Stimulated activated CD4-positive, alpha-beta T cell treated with anti-CD3 and anti-CD28 coated beads, Interleukin-15, amount 100 ng/mL, for 1 hour (primary cell): ENCODE measurements at places on chromosomes 2 and 18.

GRCh38 chr2:26772064-26773001 lies 8.2 kb downstream of the SLC35F6 start:
- DNase-seq = no peak

- no peak for DNase-seq
These were observed 214.6 kb downstream of the SETBP1 start for GRCh38 chr18:44895176-44895798.

GRCh38 chr2:168703926-168704325 lies 98.5 kb upstream of the NOSTRIN start:
- DNase-seq = no peak

DNA sequence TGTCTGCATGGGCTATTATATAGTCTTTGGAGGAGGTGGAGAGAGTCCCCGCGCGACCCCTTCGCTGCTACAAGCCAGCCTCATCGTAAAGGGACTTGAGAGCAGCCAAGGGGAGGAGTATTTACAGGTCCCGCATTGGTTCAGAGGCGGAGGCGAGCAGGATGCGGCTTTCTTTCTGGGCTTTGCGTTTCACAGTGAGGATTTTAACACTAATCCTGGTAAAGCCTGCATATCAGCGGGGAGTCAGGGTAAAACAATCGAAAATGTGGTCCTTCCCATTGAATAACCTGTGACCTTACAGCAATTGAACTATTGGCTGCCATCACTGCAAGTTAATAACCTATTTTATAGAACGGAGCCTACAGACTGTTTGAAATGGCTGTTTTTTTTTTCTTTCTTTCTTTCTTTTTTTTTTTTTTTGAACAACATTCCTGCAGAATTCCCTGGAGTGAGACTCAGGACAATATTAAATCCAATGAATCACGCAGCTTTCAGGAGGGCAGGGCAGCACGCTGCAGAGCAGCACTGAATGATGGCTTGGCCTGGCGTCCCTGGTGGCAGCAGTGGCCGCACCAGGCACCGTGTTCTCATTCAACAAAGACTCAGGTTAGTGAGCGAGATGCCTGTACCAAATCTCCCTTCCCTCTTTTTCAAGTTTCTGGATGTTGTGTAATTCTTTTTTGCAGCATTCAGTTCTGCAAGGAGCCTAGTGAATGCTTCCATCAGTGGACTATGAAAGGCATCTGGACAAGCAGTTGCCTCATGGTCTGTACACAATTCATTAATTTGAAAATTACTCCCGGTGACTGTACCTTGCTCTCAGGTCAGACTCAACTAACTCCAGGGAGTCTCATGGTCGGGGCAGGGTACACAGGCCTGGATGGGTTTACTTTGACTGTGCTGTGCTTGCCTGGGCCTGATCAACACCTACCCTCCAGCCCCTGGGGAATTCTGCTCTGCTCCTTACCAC lies 19.8 kb downstream of the SMIM21 start:
- no peak for DNase-seq

GRCh38 chr2:98029718-98030222 lies 34.0 kb upstream of the TMEM131 start:
- DNase-seq = no peak

DNA sequence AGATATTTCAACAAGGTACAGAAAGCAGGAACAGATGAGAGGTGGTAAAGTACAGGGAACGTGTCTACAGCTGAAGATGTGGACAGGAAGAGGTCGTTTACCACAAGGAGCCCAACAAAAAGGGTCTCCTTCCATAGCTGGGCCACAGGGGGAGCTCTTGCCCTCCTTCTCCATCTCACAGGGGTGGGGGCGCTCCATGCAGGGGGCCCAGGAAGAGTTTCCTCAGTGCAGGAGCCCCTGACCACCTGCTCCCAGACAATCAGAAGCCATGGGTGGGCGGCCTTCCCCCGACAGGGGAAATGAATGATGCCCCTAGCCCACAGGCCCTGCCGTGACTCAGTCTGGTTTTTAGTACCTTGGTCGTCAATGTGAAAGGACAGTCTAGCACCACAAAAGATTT lies 163.6 kb upstream of the ZNF516 start:
- DNase-seq = no peak

DNA sequence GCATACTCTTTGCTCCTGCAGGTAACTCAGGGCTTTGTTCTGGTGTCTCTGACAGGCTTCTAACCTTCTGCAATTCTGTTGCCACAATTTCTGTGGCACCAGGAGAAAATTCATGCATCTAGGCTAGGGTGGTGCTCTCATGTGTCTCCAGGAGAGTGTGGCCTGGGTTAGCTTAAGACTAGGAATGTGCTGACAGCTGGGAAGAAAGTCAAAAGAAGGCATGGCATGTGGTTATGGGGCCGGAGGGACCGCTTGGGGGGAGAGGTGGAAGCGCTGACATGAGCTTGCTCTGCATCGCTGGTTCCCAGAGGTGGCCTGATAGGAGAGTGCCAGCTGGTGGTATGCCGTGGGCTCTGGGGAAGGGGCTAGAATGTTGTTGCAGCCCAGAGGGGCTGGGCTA lies 173.3 kb upstream of the TNP1 start:
- DNase-seq = no peak

DNA sequence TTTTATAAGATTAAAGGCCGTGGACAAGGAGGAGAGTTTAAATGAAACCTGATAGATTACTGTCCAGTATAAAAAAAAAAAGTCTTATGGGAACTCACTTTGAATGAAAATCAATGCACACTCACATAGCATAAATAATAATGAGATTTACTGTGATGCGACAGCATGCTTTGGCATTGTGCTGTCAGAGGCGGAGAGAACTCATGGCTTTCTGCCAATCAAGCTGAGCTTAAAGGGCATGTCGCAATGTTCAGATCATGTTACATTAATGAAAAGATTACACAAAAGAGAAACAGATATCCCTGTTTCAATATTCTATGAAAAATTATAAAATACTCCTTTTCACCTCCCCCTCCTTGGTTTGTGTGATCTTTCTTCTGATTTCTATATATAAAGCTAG lies 310.8 kb downstream of the ERBB4 start:
- DNase-seq = no peak

GRCh38 chr2:48983551-48983950 lies 170.8 kb downstream of the FSHR start:
- DNase-seq = no peak

GRCh38 chr2:9993488-9994165 lies 42.1 kb downstream of the GRHL1 start:
- DNase-seq = no peak

- DNase-seq = no peak
These were observed 27.4 kb downstream of the MAL start for GRCh38 chr2:95052804-95053479.

GRCh38 chr18:58362829-58363271 lies 266.0 kb downstream of the ALPK2 start:
- no peak for DNase-seq

GRCh38 chr2:129658430-129658829 lies 321.0 kb upstream of the RAB6C start:
- no peak for DNase-seq

DNA sequence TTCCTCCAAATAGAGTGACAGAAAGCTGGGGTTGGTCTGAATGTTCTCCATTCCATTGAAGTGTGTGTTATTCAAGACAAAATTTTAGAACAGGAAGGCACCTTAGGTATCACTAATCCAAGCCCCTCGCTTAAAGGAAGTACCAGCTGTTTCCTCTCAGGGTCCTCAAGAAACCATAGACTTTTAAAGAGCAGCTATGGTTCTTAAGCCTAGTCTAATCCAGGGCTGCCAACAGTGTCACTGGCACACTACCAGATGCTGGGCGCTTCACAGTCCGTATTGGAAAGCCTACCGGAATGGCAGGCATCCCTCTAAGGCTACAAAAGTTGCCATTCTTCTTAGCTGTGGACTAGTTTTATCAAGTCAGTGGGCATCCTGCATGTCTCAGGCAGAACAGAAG lies 1.9 kb downstream of the NEMP2 start:
- DNase-seq = no peak

- DNase-seq = no peak
These were observed 686 bp upstream of the PNO1 start for GRCh38 chr2:68157002-68157401.

DNA sequence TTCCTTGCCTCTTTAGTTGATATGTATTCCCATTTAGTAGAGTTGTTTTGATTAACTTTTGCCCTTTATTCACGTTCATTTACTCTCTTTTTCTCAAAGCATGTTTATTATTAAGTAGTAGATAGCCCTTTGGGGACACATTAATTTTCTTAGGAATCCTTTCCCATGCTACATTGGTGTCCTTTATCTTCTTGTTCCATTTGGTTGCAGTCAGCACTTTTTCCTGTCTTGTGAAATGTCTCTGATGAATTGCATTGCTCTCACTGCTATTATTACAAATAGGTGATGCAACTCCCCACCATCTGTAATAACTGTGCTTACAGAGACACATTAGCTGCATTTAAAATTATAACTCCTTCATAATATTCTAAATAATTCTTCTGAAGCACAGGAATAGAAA lies 428.5 kb upstream of the CNTNAP5 start:
- DNase-seq = no peak

DNA sequence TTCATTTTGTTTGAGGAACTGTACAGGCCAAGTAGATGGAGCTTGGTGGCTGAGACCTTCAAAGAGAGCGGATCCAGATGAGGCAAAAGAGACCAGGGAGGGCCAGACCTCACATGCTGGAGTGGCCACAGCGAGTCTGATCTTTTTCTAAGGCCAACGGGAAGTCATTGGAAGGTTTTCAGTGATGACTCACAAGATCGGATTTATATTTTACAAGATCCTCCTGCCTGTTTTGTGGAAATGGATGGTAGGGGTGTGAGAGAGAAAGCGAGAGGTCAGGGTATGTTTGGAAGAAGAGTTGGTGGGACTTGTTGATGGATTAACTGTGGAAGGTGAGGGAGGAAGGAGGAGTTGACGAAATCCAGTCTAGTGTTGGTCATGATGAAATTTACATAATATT lies 44.6 kb upstream of the TUBA3D start:
- DNase-seq = no peak

DNA sequence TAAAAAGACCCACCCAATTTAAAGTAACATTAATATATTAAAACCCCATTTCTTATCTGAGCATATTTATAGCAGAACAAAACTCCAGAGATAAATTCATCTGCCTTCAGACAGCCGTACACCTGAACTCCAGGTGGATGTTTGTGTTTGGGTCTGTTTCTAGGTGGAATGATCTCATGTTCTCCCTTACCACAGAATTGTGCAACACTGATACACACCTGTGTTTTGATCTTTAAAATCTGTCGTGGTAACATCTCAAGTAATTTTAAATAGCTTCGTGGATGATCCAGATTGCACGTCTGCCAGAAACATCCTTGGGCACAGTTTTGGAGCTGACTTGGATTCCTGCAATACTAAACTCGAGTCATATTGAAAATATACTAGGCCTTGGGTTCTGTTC lies 207.5 kb upstream of the FOSL2 start:
- DNase-seq = no peak

GRCh38 chr18:79553696-79554095 lies 125.9 kb upstream of the CTDP1 start:
- no peak for DNase-seq
